Dermis microvascular lymphatic vessel endothelial cell (primary cell): ENCODE measurements at places on chromosomes 3 and 15.
A peak's percentile ranks its signal among the peaks of the same experiment; 100 is the strongest.

- DNase-seq, result no peak
Measured at GRCh38 chr3:149581248-149581647, 76.6 kb downstream of the WWTR1 start.

GRCh38 chr15:86384186-86384585 lies 304.5 kb downstream of the AGBL1 start:
- DNase-seq, result no peak

DNA sequence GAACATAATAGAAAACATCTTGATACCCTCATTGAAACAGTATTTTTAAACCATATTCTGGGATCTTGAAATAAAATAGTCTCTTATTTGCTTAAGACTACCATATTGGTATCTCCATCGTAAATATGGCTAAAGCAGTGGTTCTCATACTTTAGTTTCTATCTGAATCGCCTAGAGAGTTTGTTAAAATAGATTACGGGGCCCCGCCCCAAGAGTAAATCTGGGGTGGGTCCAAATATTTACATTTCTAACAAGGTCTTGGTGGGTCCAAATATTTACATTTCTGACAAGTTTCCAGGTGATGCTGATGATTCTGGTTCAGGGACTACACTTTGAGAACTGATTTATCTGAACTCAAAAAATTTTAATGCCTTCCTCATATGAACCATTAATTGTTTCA lies 45.3 kb downstream of the TSC22D2 start:
- no peak for DNase-seq

DNA sequence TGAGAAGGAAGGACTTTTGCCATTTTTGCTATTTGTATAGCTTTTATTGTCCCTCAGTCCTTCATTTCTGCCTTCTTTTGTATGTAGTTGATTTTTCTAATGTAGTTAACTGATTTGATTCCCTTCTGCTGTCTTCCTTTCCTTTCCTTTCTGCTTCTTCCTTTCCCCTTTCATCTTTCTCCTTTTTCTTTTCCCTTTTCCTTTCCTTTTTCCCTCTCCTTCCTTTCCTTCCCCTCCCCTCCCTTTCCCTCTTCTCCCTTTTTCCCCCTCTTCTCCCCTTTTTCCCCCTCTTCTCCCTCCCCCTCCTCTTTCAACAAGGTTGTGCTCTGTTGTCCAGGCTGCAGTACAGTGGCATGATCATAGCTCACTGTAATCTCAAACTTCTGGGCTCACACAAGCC lies 59.0 kb downstream of the CHCHD6 start:
- no peak for DNase-seq

- peak; percentile 62 for DNase-seq
Measured at GRCh38 chr15:81939604-81940440, 106.0 kb downstream of the MEX3B start.

DNA sequence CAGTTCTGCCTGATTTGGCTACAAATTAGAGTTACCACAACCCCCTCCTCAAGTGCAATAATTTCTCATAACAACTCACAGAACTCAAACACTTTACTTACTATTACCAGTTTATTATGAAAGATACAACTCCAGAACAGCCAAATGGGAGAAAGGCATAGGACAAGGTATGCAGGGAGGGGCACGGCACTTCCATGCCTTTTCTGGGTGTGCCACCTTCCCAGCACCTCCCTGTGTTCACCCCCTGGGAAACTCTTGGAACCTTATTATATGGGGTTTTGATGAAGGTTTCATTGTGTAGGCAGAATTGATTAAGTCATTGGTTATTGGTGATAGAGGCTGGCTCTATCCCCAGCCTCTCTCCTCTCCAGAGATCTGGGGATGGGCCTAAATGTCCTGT lies 66.6 kb upstream of the RAP2B start:
- no peak for DNase-seq

- no peak for DNase-seq
Measured at GRCh38 chr15:101368086-101368780, 73.2 kb upstream of the SNRPA1 start.

DNA sequence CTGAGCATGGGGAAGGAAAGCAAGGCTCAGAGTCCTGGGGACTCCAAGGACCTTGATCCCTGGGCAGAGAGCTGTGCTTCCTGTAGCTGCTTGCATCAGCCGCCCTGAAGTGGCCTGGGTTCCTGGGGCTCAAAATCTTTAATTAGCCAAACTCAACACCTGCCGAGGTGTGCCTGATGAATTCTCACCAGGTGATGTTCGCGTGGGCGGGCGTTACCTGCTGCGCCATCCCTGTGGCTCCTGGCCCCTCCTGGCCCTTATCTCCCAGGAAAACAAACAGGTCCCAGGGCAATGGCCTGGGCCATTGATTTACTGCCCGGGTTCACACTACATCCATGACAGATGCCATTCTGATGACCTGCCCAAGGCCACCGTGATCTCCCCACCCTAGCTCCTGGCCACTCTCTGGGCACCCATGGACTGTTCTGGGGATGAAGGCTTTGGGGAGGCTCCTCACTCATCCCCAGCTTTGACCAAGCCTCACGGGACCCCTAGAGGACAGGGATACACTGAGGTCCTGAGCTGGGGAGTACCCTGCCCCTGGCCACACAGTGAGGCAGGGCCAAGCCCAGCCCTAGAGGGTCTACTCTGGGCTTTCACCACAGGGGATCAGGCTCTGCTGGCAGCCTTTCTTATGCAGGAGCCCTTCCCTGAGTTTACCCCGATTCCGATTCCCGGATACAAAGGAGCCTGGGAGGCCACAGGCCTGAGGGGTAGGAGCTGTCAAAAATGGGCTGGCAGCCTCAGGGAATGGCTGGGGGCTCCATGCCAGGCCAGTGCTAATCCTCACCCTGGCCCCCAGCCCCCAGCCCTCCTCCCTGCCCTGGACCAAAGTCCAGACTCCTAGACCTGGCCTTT lies 5.7 kb downstream of the SLC38A3 start:
- DNase-seq, result no peak
